ENCODE measurements at places on chromosomes 4 and X. TPM values are rescaled to one million over a fixed set of nuclear protein-coding genes. Genes with fewer than 3 reads are reported as not detected.

TMEM31 gene
- total RNA-seq = not detected

RBM46 gene
- total RNA-seq = not detected

CXCL3 gene
- total RNA-seq = 3.7 TPM

CCDC149 gene
- 4.4 TPM for total RNA-seq

HELT gene
- not detected for total RNA-seq

MUC7 gene
- total RNA-seq = not detected

GLOD5 gene
- not detected for total RNA-seq

USP17L25 gene
- total RNA-seq = not detected

MSANTD1 gene
- total RNA-seq = 0.37 TPM

CXCL11 gene
- total RNA-seq = not detected

SERPINA7 gene
- total RNA-seq = not detected

NKX6-1 gene
- total RNA-seq = under 0.01 TPM

ANXA10 gene
- total RNA-seq = not detected

Measured in subcutaneous preadipocyte (primary cell).